ENCODE measurements at places on chromosomes 5 and 9.
A peak's percentile ranks its signal among the peaks of the same experiment; 100 is the strongest.

GRCh38 chr5:62621280-62621679 lies 42.7 kb downstream of the LRRC70 start:
- DNase-seq = no peak

- DNase-seq = no peak
These were observed 13.8 kb downstream of the EXOSC2 start for GRCh38 chr9:130707225-130707976.

DNA sequence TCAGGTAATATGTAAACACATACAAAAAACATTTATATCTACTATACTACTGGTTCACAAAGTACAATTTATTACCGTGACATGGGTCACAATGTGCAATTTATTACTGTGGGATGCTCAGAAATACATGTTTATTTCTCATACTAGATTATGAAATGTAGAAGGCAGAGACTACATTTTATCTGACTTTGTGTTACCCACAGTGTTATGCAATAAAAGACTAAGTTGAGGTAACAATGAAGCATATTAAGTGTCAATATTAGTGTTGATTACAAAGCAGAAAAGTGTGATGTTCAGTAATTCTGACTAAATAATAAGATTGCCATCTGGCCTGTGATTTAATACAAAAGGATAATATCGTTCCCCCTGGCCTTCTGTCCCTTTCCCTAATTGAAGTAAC lies 42.4 kb downstream of the CPLANE1 start:
- no peak for DNase-seq

DNA sequence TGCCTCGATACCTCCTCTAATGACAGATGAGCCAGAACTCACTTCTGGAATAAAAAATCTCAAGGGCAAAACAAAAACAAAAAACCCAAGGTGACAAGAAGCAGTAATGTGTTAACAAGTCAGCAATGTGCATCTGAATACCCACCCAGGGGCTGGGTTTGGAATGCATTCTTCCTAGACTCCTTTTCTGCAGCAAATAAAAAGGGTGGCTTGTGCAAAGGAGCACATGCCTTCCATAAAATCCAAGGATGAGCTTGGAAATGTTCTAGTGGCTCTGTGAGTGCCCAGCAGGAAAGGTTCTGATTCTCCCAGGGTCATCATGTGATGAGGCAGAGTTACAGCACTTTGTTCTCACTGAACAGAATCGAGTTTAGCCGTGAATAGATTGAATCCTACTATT lies 599.9 kb downstream of the RAB3C start:
- no peak for DNase-seq

DNA sequence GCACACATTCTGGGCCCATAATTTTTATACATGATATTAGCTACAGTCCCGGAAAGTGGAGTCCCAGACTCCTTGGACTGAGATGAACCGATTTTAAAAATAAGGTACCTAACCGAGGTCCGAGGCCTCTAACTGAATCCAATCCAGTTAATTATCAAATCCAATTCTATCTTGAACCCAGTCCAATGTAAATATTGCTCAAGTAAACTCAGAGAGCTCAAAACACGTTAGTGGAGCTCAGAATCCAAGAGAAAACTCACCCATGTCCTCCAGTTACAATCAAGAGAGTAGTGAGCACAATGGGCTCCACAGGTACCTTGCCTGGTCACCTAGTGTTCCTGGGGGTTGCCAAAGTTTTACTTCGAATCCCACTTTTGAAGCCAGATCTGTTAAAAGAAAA lies 37.9 kb upstream of the DIRAS2 start:
- DNase-seq = no peak

- no peak for DNase-seq
These were observed 212.4 kb downstream of the LRRC70 start for GRCh38 chr5:62791059-62791458.

GRCh38 chr5:157855404-157855994 lies 3.4 kb downstream of the CLINT1 start:
- peak; percentile 54 for DNase-seq

DNA sequence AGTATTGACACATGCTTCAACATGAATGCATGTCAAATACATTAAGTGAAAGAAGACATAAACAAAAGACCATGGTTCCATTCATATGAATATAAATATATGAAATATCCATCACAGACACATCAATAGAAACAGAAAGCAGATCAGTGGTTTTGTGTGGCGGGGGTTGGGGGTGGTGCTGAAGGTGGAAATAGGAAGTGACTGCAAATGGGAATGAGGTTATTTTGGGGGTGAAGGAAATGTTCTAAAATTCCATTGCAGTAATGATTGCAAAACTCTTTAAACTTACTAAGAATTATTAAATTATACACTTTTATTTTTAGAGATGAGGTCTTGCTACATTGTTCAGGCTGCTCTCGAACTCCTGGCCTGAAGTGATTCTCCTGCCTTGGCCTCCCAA lies 28.7 kb downstream of the TAF1L start:
- DNase-seq = no peak

DNA sequence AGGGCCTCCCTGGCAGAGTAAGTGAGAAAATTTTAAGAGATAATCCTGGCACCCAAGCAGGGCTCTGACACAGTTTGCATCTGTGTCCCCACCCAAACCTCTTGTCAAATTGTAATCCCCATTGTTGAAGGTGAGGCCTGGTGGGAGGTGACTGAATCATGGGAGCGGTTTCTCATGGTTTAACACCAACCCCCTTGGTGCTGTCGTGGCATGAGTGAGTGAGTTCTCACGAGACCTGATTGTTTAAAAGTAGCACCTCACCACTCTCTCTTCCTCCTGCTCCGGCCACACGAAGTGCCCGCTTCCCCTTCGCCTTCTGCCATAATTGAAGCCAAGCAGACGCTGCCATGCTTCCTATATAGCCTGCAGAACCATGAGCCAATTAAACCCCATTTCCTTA lies 80.1 kb downstream of the FBXW11 start:
- no peak for DNase-seq

DNA sequence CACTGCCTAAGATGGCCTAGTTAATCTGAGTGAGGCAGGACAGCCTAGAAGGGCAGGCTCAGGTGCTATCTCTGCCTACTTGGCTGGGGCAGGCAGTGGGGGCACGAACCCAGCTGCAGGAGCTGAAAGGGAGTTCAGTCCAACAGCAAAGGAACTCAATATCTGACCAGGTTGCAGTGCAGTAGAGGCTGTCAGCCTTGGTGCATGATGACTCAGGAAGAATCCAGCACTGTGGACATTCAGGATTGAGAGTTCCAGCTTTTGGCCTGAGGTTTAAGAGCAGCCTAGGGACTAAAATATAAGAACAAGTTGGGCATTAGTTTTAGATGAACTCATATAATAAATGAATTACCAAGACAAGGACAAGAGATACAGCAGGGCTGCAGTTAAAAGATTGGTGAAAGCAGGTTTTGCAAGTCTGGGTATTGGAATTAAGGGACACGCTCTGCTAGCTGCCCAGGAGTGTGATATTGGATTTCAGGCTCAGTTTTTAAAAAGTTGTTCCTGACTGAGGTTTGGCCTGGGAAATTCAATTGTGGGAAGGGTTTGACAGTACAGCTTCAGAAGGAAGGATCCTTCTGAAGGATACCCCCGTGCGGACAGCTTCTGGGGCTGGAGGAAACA lies 64.7 kb upstream of the ATG10 start:
- DNase-seq = no peak

DNA sequence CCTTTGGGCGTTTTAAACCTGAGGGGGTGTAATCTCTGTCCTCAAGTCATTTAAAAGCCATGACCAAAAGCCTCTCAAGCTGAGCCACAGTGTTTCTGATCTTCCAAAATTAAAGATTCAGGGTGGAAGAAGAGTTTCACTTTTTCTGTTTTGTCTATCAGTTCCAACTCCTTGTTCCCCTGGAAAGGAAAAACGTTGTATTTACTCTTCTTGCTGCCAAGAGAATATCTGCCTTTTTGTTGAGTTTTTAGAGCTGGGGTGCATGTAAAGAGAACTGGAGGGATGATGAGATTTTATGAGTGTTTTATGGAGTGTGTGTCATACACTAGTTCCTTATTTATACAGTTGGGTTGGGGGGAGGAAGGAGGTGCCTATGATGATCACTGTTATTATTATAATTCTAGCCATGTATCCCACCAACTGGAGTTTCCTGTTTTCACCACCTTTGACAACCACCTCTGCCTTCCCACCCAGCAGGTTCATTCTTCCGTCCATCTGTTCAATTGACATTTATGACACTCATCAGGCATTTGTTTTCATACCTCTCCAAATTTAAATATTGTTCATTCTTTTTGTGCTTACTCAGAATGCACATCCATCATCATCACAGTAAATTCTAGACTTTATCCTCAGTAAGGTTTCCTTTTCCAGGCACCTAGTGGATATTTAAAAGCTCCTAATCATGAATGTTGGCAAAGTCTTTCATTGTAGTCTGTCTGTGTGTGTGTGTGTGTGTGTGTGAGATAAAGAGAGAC lies 97.9 kb upstream of the MPDZ start:
- DNase-seq = no peak

GRCh38 chr5:64973215-64973614 lies 204.5 kb downstream of the CWC27 start:
- DNase-seq = no peak

DNA sequence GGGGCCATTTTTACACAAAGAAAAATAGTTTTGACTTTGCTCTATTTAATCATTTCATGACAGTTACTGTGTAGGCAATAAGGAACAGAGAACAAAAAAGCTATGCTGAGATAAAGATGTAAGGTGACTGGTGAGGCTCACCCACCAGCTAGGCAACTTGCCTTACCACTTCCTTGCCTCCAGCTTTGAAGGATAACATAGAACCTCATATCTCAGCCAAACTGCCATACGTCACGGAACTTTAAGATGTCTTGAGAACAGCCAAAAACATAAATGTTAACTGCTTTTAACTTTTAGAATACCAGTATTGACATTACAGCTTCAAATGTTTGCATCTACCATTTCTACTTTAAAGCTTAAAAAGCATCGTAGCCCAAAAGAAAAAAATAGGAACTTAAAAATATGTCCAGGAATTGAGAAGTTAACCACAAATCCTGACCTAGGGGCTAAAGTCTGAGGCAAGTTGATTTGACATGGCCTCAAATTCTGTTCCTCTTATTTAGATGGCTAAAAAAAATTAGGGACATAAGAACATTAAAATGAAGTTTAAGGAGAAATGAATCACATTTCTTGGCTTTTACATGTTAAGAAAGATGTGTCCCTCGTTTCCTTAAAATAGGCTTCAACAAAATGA lies 7.7 kb upstream of the GCNT4 start:
- DNase-seq = no peak

GRCh38 chr5:156240414-156240813 lies 86.5 kb upstream of the SGCD start:
- DNase-seq = no peak

- no peak for DNase-seq
These were observed 837 bp downstream of the UIMC1 start for GRCh38 chr5:177005619-177006264.

DNA sequence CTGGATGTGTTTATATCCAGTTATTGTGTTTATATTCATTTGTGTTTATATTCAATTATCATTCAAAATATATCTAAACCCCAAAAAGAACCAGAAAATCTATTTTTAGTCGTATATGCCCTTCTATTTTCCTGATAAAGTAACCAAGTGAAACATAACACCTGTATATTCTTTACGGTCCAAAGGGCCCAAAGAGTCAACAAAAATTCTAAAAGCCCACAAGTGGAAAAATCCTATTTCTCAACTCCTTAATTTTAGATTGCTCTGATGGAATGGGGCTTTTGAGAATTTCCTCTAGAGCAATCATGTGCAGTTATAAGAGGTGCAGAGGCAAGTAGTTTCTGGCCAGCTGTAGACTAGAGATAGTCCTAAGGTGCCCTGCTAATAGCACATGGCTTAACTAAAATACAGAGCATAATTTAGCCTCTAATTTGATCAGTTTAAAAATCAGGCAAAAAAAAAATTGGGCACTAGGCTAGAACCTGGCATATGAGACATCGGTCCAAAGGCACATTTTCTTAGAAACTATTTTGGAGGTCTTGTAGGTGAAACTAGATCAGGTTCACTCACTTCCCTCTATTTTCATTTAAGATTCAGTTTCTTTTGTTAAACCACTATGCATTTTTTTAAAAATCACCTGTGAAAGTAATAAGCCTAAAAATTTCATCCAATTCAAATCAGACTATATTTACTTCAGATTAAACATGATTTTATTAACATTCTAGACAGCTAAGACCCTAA lies 256.0 kb downstream of the FBXL17 start:
- no peak for DNase-seq

DNA sequence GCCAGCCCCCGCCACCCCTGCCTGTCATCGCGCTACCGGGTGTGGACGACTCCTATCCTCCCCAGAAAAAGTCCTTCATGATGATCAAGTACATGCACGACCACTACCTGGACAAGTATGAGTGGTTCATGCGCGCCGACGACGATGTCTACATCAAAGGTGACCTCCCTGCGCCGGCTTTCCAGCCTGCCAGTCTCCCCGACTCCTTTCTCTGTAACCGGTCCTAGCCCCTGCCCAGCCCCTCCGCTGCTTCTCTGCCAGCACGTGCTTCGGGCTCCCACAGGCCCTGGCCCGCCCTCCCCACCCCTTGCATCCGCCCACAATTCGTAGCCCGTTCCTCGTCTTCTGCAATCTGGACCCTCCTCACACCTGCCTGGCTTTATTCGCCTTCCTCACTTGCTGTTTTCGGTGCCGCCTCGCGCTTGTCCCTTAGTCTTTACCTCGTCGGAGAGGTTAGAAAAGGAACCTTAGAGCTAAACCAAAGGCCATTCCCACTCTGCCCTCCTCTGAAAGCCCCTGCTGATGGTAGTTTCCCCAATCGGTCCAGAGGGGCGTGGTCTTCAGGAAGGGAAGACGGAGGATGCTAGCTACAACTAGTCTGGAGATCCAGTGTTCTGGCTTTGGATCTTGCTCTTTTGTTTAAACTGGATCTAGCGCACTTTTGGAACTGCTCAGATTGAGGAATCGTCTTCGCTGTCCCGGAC lies 1.4 kb downstream of the CHSY3 start:
- DNase-seq = no peak

- no peak for DNase-seq
These were observed 254.6 kb downstream of the IRX2 start for GRCh38 chr5:2496891-2497290.

DNA sequence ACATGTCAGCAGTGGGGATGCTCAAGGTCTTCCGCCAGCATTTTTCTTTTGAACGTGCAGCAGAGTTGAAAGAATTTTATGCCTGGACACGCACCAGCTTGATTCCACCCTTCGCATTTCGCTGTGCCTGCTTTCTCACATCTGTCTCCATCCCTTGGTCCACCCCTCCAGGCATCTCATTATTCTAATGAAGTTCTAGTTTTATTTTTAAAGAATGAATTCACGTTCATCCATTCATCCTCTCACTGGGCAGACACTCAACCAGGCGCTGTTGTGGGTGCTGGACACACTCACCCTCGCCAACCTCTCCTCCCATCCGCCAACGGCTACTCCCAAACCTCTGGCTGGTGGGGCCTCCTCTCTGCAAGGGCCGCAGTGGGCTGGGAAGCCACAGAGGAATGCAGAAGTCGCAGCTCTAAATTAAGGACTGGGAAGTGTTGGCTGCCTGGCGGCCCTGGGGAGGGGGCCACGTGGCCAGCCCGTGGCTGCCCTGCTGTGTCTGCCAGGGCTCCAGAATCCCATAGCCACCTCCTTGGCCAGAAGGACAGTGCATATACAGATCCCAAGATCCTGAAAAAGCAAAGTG lies 6.7 kb downstream of the SUSD3 start:
- DNase-seq = no peak
